ENCODE measurements at places on chromosomes 2 and 18. TPM values are rescaled to one million over a fixed set of nuclear protein-coding genes. Genes with fewer than 3 reads are reported as not detected.

Gene GAL3ST2
- polyA plus RNA-seq: not detected

Gene DPYSL5
- 13.8 TPM for polyA plus RNA-seq

Gene ALPI
- not detected for polyA plus RNA-seq

Gene MARCO
- polyA plus RNA-seq: 1.8 TPM

Gene MAL
- polyA plus RNA-seq: 2.7 TPM

Gene NT5DC4
- not detected for polyA plus RNA-seq

Gene FEV
- polyA plus RNA-seq: 0.22 TPM

Gene UPP2
- polyA plus RNA-seq: not detected

Gene LGALSL
- 23.2 TPM for polyA plus RNA-seq

Gene STK16
- polyA plus RNA-seq: not detected

Gene CXCR1
- polyA plus RNA-seq: 0.36 TPM

Gene NEU2
- not detected for polyA plus RNA-seq

Gene BCL2L11
- 10.3 TPM for polyA plus RNA-seq

Gene TIA1
- polyA plus RNA-seq: not detected

Gene NDC80
- 6.5 TPM for polyA plus RNA-seq

Gene FOXI3
- polyA plus RNA-seq: not detected

Gene LINC00305
- polyA plus RNA-seq: not detected

Gene CYP26B1
- polyA plus RNA-seq: 9.1 TPM

Gene REEP1
- polyA plus RNA-seq: 183 TPM

All from muscle of arm (tissue), 14 donors.